ENCODE measurements at places on chromosomes 5 and 9. TPM values are rescaled to one million over a fixed set of nuclear protein-coding genes. Genes with fewer than 3 reads are reported as not detected.

- no peak for DNase-seq
Observed at GRCh38 chr5:173327084-173327947, 898 bp downstream of the STC2 start.

GRCh38 chr9:14967450-14968321 is 57.5 kb upstream of the FREM1 start:
- no peak for DNase-seq

DNA sequence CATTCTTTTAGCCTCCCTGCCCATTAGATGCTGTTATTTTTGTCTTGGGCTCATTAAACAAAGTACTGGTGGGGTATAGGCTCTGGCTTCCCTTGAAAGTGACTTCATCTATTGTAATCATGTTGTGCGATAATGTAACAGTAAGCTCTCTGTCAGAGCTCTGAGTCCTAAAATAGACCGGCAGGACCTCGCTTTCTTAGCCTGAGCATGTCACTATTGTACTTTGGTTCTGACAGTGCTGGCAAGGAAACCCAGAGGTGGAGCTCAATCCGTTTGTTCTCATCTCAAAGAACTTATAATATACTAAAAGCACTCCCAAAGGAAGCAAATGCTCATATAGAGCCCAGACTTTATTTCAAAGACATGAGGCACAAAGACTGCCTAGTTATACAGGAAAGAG is 339.1 kb upstream of the CCNH start:
- DNase-seq = no peak

DNA sequence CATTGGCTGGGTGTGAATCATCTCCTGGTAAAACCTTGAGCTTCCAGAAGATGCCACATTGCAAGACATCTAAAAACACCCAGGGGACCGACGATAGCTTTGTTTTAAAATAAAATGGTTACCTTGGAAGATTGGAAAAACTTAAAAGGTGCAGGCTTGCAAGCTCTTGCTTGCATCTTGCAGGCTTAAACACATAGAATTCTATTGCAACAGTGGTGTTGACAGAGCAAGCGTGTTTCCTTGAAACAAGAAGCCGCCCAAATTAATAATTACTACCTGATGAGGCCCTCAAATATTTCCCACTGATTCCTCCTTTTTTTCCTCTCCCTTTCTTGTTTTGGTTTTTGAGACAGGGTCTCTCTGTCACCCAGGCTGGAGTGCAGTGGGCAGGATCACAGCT is 137.1 kb upstream of the BASP1 start:
- no peak for DNase-seq

The CLTB gene
- total RNA-seq = 136 TPM

Measured in pulmonary artery endothelial cell (primary cell).